GDM1 (cell line): ENCODE measurements at places on chromosomes 2 and 18.

DNA sequence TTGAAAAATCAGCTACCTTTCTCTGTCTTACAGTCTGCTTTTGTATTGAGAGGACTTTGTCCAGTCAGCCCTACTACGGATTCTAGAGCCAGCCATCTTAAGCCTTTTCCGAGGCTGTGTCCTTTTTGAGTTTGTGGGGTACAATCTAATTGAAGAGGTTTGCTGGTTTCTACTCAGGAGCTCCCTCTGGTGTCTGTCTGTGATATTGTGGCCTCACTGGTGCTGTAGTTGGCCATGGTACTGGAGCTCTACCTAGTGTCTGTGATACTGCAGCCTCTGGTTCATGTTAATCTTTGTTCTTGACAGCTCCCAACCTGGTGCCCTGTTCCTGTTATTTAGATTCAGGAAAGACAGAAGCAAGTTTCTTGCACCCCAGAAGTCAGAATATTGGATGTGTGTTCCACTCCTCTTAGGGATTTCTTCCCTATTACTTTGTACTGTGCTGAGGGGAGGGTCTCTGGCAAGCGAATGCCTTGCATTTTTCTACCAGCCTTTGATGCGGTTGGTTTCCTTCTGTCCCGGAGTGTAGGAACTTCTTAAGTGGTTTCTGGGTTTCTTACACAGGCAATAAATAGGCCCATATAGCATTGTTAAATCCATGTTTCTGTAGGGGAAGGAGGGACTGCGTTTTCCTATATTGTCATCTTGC is 78.5 kb downstream of the ACSL3 start:
- DNase-seq: peak; percentile 21

DNA sequence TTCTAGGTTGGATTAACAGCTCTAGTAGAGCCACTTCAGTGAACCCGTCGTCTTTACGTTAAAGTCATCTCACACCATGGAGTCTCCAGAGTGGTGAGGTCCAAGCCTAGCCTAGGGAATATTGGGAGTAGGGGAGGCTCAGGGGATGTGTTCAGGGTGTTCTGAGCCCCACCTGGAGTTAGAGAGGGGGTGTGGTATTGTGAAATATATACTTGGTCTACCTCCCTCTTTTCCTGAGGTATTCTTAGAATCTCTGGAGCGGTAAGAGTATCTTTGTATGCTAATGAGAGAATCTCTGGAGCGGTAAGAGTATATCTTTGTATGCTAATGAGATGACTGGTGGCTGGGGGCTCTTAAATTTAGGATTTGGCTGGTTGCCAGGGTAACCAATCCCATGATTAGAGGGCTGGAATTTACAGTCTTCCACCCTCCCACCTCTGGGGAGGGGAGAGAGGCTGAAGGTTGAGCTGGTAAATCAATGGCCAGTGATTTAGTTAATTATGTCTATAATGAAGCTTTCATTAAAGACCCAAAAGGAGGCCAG is 69.5 kb downstream of the INPP4A start:
- DNase-seq: no peak

GRCh38 chr18:2961821-2962220 is 51.1 kb downstream of the LPIN2 start:
- DNase-seq: no peak

- no peak for DNase-seq
Observed at GRCh38 chr2:121096611-121097010, 188.4 kb downstream of the TFCP2L1 start.

GRCh38 chr2:53583583-53583982 is 184.0 kb upstream of the CHAC2 start:
- DNase-seq: no peak

- no peak for DNase-seq
Observed at GRCh38 chr2:118078734-118079133, 9.5 kb upstream of the INSIG2 start.

- no peak for DNase-seq
Observed at GRCh38 chr2:101337877-101338276, 29.4 kb upstream of the RNF149 start.

GRCh38 chr2:5938566-5938896 is 246.3 kb downstream of the SOX11 start:
- no peak for DNase-seq

DNA sequence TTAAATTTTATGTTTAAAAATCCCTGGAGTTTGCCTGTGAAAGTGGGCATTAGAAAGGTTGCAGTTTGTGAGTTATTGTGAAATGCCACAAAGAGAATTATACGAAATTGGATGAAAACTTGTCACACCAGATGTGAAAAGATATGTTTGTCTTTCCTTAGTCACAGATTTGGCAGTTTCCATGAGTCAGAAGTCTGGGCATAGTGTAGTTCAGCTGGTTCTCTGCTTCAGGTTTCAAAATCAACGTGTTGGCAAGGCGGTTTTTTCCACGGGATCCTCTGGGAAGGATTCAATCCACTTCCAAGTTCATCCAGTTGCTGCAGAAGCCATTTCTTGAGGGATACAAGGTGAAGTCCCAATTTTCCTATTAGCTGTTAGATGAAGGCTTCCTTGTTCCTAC is 658.0 kb upstream of the CDH2 start:
- no peak for DNase-seq

DNA sequence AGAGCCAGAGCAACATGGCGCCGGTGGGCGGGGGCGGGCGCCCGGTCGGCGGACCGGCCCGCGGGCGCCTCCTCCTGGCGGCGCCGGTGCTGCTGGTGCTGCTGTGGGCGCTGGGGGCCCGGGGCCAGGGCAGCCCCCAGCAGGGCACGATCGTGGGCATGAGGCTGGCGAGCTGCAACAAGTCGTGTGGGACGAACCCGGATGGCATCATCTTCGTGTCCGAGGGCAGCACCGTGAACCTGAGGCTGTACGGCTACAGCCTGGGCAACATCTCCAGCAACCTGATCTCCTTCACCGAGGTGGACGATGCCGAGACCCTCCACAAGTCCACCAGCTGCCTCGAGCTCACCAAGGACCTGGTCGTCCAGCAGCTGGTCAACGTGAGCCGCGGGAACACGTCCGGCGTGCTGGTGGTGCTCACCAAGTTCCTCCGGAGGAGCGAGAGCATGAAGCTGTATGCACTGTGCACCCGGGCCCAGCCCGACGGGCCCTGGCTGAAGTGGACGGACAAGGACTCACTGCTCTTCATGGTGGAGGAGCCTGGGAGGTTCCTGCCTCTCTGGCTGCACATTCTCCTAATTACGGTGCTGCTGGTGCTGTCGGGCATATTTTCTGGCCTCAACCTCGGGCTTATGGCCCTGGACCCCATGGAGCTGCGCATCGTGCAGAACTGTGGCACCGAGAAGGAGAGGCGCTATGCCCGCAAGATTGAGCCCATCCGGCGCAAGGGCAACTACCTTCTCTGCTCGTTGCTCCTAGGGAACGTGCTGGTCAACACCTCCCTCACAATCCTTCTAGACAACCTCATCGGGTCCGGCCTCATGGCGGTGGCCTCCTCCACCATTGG is 507 bp downstream of the CNNM4 start:
- no peak for DNase-seq

- DNase-seq: no peak
Observed at GRCh38 chr2:215420471-215420935, 15.4 kb downstream of the FN1 start.

- no peak for DNase-seq
Observed at GRCh38 chr2:160326786-160327185, 126.7 kb upstream of the ITGB6 start.
